Activated CD4-positive, alpha-beta T cell treated with anti-CD3 and anti-CD28 coated beads for 1 hour (primary cell): ENCODE measurements at places on chromosomes 6 and 20.

DNA sequence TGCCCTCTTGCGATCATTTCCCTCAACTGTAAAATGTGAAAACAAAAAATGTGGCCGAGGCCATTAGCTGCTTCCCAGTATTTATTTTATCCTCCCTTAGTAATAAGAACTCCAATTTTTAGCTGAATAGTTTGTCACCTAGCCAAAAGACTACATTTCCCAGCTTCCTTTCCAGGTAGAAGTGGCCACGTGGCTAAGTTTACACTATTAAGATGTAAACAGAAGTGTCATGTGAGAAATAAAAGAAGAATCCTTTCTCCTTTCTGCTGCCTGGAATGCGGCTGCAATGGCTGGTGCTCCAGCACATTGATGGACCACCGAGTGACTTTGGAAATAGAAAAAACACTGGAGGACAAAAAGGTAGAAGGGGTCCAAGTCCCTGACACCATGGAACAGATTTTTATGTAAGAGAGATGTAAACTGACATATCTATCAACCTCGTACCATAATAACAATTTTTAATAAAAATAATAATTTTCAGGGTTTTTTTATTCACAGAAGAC, 268.8 kb downstream of the PKHD1 start:
- no peak for DNase-seq

GRCh38 chr6:142377497-142377848, 75.7 kb downstream of the ADGRG6 start:
- no peak for DNase-seq

GRCh38 chr6:149905911-149906371, 8.0 kb upstream of the RAET1E start:
- DNase-seq, result no peak

DNA sequence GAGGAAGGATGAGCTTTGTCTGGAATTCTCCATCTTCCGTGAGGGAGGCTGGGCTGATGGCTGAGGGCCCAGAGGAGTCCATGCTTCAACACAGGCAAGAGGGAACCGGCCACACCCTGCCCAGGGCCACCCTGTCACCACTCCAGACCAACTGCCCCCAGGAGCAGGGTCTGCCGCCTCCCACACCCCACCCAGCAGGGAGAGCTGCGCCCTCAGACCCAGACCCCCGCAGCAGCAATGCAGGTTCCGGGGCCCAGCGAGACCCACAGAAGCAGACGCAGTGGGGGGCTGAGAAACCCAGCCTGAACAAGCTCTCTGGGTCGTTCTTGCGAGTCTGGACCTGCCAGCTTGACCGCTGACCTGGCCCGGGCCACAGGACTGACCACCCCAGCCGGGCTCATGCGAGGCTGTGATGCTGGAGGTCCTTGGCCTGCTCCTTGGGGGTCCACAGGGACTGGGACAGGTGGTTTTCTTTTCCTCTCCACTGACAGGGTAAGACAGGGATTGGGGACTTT, 25.0 kb downstream of the FRMD1 start:
- DNase-seq, result no peak

GRCh38 chr6:14671261-14671681, 553.7 kb downstream of the CD83 start:
- DNase-seq, result no peak

- DNase-seq, result no peak
Measured at GRCh38 chr6:158666628-158667359, 16.9 kb downstream of the SYTL3 start.

- no peak for DNase-seq
Measured at GRCh38 chr6:37878150-37878710, 58.7 kb downstream of the ZFAND3 start.

GRCh38 chr6:1393641-1394283, 4.4 kb downstream of the FOXF2 start:
- DNase-seq, result no peak
